ENCODE measurements at places on chromosomes 6 and 20.

- H3K27me3 ChIP-seq: no peaks in the 10 kb centered on the region
- no peaks in the 10 kb centered on the region for H3K36me3 ChIP-seq
- no peak overlapping the region for H3K4me3 ChIP-seq
- no peak overlapping the region for H3K27ac ChIP-seq
- H3K4me1 ChIP-seq: no peaks in the 10 kb centered on the region
Measured at GRCh38 chr6:12060780-12061609, 48.9 kb downstream of the HIVEP1 start.

DNA sequence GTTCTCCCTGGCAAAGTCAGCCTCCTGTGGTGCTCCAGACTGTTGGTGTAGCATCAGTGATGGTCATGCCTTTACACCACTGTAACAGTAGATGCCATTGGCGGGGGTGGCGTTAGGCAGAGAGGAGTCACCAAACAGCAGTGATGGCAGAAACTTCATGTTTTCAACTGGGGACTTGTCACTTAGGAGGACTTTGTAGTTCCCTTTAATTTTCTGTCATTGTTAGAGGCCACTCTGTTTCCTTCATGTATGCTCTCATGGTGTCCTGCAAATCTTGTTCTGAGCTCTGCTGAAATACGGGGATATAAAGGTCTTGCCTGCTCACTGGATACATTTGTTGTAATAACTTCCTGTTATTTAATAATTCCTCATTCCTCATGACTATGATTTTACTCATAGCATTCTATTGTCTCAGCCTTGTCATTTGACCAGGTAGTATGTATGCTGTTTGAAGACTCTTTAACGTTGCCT, 4.6 kb downstream of the MAP3K4 start:
- no peak overlapping the region for H3K4me3 ChIP-seq
- H3K4me1 ChIP-seq: no peaks in the 10 kb centered on the region
- no peak for DNase-seq
- no peaks in the 10 kb centered on the region for H3K27me3 ChIP-seq

DNA sequence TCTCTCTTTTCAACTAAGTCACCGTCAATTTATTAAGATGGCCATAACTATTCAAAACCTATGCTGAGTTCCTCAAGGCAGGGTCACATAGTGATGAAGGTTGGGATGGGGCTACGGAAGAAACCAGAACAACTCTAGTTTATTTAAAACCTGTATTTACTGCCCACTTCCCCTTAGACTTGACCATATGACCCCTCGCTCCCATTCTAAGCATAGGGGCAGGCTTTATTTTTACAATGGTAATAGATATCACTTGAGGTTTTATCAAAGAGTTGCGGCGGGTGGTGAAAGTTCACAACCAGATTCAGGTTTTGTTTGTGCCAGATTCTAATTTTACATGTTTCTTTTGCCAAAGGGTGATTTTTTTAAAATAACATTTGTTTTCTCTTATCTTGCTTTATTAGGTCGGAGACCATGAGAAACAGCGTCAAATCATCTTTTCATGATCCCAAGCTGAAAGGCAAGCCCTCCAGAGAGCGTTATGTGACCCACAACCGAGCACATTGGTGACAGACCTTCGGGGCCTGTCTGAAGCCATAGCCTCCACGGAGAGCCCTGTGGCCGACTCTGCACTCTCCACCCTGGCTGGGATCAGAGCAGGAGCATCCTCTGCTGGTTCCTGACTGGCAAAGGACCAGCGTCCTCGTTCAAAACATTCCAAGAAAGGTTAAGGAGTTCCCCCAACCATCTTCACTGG, 5.5 kb downstream of the EDN1 start:
- no peaks in the 10 kb centered on the region for H3K36me3 ChIP-seq
- no peaks in the 10 kb centered on the region for H3K27me3 ChIP-seq
- H3K4me3 ChIP-seq: no peak overlapping the region
- no peak overlapping the region for H3K27ac ChIP-seq
- no peaks in the 10 kb centered on the region for H3K4me1 ChIP-seq
- no peak for DNase-seq

- H3K27me3 ChIP-seq: no peaks in the 10 kb centered on the region
- no peaks in the 10 kb centered on the region for H3K36me3 ChIP-seq
- no peak for DNase-seq
Measured at GRCh38 chr20:19427913-19428312, 215.5 kb downstream of the SLC24A3 start.

DNA sequence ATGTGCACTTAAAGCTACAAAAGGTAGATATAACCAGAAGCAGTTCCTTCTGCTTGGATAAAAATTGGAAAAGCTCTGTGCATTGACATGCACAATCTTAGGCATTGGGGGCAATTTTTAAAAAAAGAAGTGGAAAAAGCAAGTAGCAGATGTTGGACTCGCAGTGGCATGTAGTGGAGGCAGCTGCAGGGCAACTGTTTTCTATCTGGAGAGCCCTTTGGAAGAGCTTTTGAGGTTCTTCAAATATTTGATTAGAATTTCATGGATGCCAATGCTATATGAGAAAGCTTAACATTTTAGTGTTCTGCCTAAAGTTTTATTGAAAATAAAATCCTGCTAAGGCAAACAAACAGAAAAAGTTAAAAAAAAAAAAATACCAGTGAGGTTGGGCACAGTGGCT, 388.3 kb upstream of the RNF217 start:
- no peaks in the 10 kb centered on the region for H3K4me1 ChIP-seq
- no peak overlapping the region for H3K27ac ChIP-seq
- H3K4me3 ChIP-seq: no peak overlapping the region
- no peak for DNase-seq
- H3K36me3 ChIP-seq: no peaks in the 10 kb centered on the region

DNA sequence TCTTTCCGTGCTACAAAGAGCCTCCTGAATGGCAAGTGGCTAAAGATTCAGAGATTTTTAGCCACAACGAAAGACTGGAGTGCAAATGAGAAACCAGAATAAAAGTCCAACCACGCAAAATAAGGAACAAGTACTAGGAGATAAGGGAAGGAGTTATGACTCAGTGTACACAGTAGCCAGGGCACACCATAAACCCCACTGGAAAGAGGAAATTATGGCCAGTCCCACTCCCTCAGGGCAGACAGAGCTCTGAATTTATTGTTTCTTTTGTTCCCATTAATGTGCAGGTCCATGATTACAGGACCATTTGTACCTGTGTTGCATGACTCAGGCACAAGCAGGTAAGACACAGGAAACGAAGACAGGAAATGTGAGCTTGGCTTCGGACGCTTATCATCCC, 150.3 kb upstream of the PREP start:
- no peak for DNase-seq
- H3K27ac ChIP-seq: no peak overlapping the region
- H3K4me3 ChIP-seq: no peak overlapping the region
- no peaks in the 10 kb centered on the region for H3K27me3 ChIP-seq
- no peaks in the 10 kb centered on the region for H3K36me3 ChIP-seq
- H3K4me1 ChIP-seq: no peaks in the 10 kb centered on the region

DNA sequence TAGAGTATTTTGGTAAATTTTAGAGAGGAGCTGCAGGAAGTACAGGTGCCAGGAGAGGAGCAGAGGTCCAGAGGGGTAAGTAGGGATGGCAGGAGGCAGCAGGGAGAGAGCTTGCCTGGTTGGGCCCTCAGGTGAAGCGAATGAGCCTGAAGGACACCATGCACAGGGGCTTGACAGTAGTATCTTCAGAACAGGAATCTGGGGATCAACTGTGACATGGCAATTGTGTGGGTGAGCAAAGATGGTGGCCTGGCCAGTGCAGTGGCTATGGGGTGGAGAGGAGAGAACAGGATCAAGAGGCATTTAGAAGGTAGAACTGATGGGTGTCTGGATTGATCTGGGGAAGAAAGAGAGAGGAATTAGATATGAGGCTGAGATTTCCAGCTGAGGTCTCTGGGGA, 68.7 kb upstream of the RNF24 start:
- H3K27me3 ChIP-seq: no peaks in the 10 kb centered on the region
- DNase-seq: no peak
- H3K36me3 ChIP-seq: no peaks in the 10 kb centered on the region
- H3K4me1 ChIP-seq: 0 out of 2 replicates have a peak, but pooled peaks cover 3% of the 10 kb centered on the region
- no peak overlapping the region for H3K4me3 ChIP-seq

DNA sequence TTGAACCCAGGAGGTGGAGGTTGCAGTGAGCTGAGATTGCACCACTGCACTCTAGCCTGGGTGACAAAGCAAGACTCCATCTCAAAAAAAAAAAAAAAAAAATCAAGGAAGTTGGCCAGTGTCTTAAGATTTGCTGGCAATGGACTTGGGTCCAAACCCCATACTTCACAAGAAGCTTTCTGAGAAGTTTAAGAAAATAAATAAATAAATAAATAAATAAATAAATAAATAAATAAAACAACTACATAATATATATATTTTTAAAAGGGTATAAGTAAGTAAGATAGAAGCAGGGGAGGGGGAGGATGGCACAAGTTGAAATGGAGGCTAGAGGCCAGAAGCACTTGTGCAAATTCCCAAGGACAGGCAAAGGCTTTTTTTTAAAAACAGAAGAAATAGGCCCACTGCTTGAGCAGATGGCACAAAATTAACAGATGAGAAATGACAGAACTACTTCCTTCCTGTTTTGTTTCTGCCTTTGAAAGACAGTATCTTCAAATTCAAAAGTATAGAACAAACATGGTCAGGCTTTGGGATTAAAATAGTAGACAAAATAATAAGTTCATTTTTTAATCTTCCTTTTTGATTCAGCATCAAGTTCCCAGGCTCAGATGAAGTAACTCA, 287.7 kb downstream of the ALDH8A1 start:
- H3K36me3 ChIP-seq: no peaks in the 10 kb centered on the region
- no peak for DNase-seq
- H3K27me3 ChIP-seq: no peaks in the 10 kb centered on the region
- no peaks in the 10 kb centered on the region for H3K4me1 ChIP-seq
- no peak overlapping the region for H3K4me3 ChIP-seq

All from iPS DF 6.9 (cell line).